ENCODE measurements at places on chromosomes 6 and 20.

DNA sequence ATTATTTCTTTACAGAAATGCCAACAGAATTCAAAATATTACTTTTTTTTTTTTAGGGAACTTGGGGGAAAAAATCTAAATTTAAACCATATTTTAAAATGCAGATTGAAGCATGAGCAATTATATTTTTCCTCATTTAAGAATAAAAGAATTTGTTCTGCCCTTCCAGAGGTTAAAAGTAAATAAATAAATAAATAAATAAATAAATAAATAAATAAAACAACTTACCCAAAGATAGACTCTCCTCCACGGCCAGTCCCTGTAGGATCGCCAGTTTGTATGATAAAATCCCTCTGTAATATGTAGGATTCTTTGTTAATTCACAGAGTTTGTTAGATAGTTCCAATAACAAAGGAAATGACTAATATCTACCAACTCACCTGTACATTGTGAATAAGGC, 4.7 kb downstream of the PPIL4 start:
- DNase-seq = no peak

- no peak for DNase-seq
Observed at GRCh38 chr6:79423216-79423615, 114.0 kb downstream of the LCA5 start.

- DNase-seq = no peak
Observed at GRCh38 chr20:64256282-64256935, 861 bp downstream of the PCMTD2 start.

DNA sequence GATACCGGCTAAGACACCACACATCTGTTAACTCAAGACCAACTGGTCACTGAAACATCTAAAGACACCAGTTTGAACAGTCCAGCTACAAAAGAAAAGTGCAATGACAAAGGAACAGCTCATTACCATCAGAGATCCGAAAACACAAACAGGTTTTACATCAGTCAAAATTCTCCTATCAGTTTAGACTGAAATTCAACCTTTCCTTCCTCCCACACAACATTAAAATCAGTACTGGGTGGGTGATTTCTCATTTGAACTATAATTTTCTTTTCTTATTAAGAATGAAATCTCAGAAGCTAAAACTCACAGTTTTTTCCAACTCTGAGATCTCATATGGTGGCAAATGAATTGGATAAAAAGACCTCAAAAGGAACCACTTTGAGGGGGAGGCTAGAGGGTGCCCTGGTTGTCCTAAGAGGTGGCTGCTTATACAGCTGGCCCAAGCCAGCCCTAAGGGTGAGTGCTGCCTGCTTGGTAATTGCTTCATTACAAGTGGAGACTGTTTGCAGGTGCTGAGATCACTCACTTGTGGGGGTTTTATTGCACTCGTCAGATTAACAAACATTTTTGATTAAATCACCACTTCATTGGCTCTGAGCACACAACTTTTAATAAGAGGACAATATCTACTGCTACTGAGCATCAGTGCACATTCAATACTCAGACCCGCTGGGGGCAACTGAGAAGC, 4.3 kb downstream of the CCDC167 start:
- DNase-seq = no peak

DNA sequence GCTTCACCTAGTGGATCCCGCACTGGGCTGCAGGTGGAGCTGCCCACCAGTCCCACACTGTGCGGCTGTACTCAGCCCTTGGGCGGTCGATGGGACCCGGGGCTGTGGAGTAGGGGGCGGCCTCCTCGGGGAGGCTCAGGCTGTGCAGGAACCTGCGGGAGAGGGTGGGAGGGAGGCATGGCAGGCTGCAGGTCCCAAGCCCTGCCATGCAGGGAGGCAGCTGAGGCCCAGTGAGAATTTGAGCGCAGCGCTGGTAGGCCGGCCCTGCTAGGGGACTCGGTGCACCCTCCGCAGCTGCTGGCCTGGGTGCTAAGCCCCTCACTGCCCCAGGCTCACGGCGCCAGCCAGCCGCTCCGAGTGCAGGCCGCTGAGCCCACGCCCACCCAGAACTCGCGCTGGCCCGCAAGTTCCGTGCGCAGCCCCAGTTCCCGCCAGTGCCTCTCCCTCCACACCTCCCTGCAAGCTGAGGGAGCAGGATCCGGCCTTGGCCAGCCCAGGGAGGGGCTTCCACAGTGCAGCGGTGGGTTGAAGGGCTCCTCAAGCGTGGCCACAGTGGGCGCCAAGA, 1407.6 kb downstream of the EPHA7 start:
- DNase-seq = no peak

DNA sequence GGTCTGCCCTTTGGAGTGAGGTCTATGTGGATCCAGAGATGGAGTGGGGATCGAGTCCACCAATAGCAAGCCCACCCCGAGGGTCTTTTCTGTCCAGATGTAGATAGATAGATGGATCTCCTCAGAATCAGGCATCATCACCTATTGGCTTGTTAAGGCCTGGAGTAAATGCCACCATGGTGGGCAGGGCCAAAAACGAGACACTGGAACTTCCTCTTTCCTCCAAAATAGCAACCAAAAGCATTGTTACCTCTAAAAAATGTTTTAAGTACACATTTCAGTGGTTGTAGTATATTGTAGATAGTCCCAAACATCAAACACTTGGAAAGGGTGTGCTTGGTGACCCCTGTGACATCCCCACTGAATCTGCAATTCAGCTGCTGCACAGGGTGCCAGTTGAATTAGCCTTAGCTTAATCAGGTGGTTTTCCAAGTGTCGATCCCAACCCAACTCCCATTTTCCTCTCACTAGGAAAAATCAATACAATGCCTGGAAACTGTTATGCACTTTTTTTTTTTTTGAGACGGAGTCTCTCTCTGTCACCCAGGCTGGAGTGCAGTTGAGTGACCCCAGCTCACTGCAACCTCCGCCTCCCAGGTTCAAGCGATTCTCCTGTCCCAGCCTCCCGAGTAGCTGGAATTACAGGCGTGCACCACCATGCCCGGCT, 35.0 kb upstream of the NELFCD start:
- no peak for DNase-seq

GRCh38 chr6:121686611-121687023, 251.2 kb downstream of the GJA1 start:
- DNase-seq = no peak

DNA sequence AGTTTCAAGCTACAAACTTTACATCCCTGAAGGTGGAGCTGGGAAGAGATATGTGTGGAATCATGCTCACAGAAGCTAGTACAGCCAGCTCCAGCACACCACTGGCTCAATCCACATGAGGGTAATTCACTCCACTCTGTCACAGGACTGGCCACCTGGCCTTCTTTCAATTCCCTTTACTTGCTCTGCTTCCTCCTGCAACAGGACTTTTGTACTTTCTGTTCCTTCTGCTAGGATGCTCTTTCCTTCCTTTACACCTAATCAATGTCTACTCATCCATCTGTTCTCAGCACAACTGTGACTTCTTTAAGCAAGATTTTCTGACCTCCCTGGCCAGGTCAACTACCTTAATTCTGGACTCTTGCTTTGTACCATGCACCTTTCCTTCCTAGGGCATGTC, 39.4 kb upstream of the MYB start:
- DNase-seq = no peak

DNA sequence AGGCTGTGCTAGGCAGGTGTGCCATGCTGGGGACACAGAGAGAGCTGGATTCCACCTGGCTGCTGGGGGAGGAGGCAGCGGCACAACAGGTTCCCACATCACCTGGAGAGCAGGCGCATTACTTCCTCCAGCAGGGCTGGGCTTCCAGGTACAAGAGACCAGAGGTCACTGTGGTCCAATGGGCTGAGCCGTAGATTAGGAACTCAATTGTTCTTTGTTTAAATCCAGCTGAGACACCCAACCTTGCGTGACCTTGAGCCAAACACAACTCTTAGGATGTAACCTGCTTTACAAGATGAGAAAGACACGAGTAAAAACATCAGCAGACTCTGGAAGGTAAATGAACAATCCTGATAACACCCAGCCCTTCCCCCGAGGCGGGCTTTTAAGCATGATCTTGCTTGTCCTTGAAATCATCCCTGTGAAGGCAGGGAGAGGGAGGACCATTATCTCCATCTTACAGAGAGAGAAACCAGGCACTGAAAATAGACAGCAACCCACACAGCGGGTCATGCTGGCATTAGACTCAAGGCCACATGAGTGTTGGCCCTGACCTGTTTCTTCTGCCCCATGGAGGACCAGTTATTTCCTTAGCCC, 216.5 kb upstream of the RREB1 start:
- DNase-seq = no peak

- no peak for DNase-seq
Observed at GRCh38 chr20:62975251-62975760, 22.8 kb downstream of the SLC17A9 start.

GRCh38 chr6:84872996-84873723, 108.8 kb upstream of the TBX18 start:
- DNase-seq = peak; percentile 68

DNA sequence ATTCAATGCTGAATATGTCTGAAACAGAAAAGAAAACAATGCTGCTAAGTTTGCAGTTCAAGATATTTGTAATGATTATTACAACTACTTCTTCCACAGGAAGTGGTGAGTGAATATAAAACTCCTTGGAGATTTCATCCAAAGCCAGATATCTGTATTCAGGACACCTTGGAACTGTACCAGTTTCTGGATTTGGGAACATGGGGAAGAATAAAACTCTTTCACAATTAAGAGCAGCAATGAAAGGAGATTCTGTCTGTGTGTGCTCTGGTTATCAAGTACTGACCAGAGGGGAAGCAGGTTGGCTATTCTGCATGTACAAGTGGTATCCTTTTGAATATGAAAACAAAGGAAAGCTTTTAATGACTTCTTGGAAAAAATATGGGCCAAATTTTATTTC, 21.1 kb downstream of the ELOVL2 start:
- DNase-seq = peak; percentile 28

DNA sequence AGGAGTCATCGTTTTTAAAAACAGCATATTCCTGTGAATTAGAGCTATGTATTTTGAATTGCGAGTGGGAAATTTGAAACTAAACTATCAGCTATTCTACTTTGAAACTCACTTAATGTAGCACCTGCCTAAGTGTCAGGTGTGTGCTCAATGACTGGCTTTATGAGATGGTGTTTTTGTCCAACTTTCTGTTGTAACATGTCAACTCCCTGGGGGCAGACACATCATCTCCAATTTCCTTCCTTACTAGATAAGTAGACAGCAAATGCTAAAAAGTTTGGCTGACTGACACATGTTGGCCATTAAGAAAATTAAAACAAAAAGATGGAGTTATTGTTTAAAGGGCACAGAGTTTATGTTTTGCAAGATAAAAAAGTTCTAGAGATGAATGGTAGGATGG, 226.9 kb downstream of the TFAP2B start:
- no peak for DNase-seq

DNA sequence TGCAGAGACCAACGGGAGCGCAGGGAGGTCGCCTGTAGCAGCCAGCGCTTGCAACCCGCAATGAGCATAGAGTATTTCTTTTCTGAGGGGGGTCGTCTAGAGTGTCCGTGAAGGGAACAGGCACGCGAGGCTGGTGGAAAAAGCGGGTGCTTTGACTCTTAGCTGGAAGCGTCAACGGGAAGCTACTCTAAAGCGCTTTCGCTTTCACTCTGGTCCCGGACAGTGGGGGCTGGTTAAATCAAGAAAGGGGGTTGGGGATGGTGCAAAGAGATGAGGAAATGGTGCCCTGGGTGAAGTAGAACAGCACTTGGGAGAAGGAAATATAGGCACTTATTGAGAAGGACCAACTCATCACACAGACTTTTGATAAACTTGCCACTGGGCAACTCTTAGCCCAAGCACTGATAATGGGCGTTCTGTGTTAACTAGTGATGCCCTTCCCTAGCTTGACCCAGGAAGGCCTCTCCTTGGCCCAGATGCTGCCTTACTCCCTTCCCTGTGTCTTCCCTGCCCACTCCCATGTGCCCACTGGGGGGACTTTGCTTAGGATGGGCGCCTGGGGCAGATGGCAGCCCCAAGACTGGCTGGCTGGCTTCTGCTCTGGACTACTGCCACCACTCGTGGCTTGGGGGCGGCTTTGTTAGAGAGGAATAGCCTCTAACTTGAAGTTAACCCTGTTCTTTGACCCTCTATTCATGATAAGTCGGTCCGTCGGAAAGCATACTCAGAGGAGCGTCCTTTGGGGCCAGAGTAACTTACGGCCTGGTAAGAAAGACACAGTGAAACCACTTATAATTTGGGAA, 585 bp downstream of the PSMB9 start:
- DNase-seq = peak; percentile 32

GRCh38 chr20:5835871-5836270, 85.7 kb downstream of the SHLD1 start:
- peak; percentile 25 for DNase-seq

DNA sequence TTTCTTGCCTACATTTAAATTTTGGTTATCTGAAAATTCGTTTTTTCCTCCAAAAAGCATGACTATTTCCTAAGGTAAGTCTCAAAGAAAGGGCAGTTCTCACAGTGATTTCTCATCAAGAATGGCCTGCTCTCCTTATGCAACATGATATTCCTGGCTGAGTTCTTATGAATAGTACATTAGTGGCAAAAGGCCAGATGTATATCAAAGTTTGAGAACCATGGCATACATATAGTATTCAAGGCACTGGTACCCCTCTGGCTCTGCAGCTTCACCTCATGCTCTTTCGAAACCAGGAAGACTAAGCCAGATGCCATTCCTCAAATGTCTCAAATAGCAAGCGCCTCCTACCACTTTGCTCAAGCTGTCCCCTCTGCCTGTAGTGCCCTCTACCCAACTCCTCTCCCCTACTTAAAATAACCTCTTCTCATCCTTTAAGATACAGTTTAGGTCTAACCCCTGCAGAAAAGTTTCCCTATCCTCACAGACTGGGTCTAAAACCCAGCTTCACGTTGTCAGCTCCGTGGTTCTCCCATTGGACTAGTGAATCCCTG, 280.3 kb downstream of the HACE1 start:
- no peak for DNase-seq

- no peak for DNase-seq
Observed at GRCh38 chr6:20117474-20117873, 94.8 kb downstream of the MBOAT1 start.

DNA sequence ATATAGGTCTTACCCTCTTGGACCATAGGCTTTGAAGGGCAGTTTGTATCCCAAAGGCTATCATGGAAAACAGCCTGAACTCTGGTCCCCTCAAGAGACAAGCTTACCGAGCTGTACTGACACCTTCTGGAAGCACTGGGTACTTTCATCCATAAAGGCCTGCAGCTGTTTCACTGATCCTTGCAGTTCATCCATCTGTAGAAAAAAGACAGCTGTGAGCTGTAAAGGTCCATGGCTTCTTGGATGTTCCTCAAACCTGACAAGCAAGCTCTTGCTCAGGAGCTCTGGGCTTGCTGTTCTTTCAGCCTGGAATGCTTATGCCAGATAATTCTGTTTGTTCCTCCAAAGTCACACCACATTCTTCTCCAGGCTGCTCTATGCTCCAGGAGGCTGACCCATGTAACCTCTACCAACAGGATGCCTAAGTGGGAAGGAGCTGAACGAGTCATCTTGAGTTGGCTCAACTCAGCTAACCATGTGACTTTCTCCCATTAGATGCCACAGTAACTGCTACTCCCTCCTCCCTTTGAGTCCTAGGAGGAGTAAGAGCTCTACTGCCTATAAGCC, 8.8 kb upstream of the NDRG3 start:
- DNase-seq = peak; percentile 62

Measured in fibroblast of skin of back (primary cell).